ENCODE measurements at places on chromosomes 1 and 21.

DNA sequence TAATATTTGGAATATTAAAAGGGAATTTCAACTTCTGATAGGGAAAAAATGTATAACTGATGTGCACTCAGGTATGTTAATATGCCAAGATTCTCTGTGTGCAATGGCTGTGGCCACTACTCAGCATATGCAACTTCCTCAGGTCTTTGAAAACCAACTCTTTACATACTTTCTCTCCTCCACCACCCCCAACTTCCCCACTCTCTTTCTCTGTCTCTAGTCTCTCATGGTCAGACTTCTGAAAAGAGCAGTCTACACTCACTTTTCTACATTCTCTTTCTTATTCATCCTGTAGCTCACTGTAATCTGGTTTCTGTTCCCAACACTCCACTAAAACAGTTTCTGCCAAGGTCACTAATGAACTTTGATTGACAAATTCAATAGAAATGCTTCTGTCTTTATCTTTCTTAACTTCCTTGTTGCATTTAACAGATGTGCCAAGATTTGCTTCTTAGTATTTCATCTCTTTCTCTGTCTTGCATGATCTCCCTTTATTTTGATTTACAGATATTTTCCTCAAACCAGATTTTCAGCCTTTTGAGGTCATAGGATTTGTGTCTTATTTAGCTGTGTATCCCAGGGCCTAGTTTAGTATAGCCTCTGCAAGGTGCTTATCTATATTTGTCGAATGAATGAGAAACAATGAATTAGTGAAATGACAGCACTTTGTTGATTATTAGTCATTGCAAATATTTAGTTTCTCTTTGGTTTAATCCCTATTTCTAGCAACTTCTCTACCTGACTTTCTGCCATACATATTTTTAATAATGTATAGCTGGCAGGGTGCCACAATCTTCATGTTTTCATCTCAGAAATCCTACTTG is 168.9 kb downstream of the LMO4 start:
- DNase-seq = no peak

- DNase-seq = no peak
These were observed at the start of gene MTMR11 for GRCh38 chr1:149936170-149936991. Gene MTMR11 (minus strand): TSS chr1:149936879. CDS start chr1:149936647, 232 bp downstream.

GRCh38 chr21:20440338-20440737 is 557.9 kb upstream of the NCAM2 start:
- DNase-seq = no peak

DNA sequence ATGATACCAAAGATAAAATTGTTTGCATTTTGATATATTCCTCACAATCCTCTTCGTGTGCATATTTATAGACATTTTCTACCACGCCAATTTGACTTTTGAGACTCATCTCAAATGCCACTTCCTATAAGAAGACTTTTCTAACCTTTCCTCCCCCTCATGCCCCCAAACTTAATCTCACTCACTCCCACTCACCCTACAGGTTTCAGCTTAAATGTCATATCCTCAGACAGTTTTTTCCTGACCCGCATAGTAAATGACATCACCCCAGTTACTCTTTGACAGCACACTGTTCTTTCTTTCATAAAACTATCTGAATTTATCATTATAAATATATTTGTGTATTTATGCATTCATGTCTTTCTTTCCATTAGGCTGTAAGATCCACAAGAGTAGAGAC is 29.6 kb upstream of the RGS8 start:
- no peak for DNase-seq

- no peak for DNase-seq
These were observed 12.8 kb downstream of the RRP15 start for GRCh38 chr1:218297867-218298266.

DNA sequence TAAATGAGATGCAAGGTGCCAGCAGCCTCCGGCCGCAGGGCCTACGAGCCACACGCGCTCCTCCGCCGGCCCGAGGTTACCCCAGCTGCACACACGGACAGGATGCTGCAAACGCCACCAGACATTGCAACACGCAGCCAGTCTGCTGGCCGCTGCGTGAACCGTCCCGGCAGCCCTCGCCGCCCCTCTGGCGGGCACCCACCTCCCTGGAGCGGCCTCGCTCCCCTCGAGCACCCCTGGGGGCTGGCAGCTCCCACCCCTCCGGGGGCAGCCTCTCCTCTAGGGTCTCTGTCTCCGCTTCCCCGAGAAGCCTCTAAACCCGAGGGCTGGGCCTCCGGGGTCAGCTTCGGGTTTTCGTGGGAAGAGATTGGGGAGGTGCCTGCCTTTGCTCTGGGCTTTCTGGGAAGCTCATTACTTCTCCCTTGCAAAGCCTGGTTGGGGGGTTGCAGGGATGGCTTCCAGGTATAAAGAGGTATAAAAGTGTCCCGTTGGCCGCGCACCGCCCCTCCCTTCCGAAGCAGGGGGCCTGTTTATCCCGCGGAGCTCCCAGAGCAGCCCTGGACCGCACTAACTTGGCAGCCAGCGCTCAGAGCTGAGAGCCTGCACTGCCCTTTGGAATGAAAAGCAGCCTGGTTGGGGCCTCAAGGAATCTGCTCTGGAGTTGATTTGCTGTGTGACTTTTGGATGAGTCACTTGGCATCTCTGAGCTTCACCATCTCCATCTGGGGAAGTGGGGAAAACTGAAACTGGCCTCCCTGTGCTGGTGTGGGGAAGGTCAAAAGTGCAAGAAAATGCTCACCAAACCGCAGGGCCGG is 21.8 kb downstream of the DHRS3 start:
- DNase-seq = no peak

DNA sequence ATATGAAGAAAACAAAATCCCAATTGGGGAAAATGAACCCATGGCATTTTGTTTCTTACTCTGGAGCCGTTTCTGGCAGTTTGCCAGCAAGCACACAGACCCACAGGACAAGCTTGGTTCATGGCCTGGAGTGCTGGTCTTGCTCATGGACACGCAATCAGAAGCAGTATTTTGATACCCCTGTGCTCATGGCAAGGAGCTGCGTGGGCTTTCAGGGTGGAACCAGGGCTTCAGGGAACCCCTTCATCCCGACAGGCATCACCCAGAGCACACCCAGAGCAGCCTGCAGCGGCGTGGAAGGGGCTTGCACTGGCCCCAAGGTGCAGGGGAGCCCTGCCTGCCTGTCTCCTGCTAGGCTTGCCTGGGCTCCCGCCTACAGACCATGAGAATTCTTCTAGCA is 45.4 kb upstream of the PCBP3 start:
- no peak for DNase-seq

DNA sequence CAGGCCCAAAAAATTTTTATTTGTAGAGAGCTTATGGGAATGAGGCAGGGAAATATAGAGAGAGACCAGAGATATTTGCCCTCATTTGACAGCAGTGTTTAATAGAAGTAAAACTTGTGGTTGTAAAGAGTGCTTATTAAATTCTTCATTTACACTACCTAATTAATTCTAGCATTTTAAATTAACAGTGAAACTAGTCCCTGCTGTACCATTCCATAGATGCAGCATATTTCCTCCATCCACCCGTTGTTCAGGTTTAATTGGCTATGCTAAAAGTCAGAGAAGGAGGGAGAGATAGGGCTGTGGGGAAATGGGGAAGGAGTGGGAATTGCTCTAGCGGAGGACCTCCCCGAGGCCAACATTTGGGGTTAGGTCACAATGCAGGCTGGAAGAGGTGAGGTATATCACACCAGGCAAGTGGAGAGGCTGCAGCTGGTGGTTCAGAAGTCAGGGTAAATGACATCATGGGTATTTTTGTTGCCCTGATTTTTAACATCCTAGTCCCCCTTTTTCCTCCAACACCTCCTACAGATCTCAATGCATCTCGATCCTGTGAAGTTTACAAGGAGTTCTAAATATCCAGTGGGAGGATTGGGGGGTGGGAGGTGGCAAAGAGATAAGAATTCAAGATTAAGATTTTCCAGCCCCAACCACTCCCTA is 38.6 kb downstream of the ELAVL4 start:
- DNase-seq = no peak

- no peak for DNase-seq
These were observed 269.7 kb upstream of the CSF3R start for GRCh38 chr1:36752431-36752830.

DNA sequence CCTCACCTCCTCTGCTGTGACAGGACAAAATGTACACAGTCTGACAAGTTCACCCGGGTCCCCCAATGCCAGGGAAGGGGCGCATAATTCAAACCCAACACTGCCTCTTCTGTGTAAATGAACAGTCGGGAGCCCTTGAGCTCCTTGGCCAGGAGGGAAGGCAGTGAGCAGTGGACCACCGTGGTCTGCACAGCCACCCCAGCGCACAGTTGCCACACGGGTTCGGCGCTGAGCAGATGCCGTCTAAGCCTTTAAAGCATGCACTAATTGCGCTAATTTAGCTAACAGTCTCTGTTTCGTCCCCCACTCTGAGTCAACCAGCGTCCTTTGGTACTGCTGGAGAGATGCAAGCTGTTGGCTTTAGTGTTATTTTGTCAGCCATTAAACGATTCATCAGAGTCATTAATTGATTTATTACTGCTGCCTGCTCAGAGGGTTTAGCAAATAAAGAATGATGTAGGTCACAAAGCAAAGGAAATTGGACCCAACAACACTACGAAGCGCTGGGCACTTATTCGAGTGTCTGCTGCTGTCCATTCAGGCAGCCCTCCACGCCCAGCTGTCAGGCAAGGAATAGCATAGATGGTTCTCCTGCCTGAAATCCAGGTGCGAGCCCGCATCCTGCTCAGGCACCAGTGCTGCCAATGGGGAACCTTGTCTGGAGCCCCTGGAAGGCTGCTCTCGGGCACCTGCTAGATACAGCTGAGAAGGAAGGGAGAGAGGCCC is 91.5 kb downstream of the MRPL37 start:
- no peak for DNase-seq

- no peak for DNase-seq
These were observed 57.4 kb upstream of the MTF2 start for GRCh38 chr1:93021539-93022134.

DNA sequence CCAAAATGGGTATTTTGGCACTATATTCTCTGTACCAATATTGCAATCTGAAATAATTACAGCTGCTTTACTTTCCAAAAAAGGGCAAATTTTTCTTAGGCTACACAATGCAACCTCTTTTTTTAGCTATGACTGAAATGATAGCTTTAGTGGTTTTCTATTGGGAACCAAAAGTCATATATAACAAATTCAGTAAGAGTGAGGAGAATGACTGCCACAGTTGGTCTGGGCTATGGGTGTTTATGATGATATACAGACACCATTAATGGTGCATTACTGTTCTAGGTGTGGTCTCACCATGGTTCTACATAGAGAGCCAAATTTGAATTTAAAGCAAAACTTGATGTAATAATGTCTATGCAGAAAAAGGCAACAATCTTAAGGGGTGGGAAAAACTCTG is 72.3 kb upstream of the PTBP2 start:
- no peak for DNase-seq

DNA sequence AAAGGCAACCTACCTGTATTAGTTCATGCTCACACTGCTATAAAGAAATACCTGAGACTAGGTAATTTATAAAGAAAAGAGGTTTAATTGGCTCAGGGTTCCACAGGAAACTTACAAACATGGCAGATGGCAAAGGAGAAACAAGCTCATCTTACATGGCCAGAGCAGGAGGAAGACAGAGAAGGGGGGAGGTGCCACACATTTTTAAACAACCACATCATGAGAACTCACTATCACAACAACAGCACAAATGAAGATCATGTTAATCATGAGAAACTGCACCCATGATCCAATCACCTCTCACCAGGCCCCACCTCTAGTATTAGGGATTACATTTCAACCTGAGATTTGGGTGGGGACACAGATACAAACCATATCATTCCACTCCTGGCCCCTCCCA is 90.6 kb upstream of the KCTD3 start:
- DNase-seq = no peak

GRCh38 chr1:35656148-35656862 is 15.0 kb upstream of the PSMB2 start:
- DNase-seq = no peak

- DNase-seq = peak; percentile 23
These were observed 32.9 kb upstream of the DIPK1A start for GRCh38 chr1:92994105-92994712.

DNA sequence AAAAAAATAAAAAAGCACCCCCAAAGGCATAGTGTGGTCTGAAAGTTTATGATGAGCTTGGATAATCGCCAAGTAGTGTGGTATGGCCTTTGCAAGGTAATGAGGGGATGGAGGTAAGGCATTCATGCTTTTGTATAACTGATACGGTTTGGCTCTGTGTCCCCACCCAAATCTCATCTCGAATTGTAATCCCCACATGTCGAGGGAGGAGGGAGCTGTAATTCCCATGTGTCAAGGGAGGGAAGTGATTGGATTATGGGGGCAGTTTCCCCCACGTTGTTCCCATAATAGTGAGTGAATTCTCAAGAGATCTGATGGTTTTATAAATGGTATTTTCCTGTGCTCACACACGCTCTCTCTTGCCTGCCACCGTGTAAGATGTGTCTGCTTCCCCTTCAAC is 215.5 kb downstream of the NFIA start:
- DNase-seq = no peak

- DNase-seq = no peak
These were observed 111.5 kb downstream of the SEC16B start for GRCh38 chr1:177858332-177858821.

DNA sequence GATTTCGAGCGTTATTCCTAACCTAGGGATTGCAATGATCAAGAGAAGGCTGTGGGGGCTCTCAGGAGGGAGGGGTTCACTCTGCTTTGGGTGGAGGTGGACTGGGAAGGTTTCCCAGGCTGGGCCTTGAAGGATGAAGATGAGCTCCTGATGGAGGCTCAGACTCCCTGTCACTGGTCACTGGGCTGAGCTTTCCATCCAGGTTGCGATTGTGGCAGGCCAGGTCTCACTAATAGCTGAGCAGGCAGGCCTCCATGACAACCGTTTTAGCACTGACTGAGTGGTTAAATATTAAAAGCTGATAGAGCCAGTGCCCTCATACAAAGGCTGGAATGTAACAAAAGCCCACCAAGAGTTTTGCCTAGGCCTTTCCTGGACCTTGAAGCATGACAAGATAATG is 36.2 kb upstream of the EFCAB14 start:
- DNase-seq = no peak

- DNase-seq = no peak
These were observed 74.3 kb downstream of the SLC16A1 start for GRCh38 chr1:112881742-112882127.

GRCh38 chr1:9294405-9294773 is 1.7 kb downstream of the SPSB1 start:
- DNase-seq = no peak

DNA sequence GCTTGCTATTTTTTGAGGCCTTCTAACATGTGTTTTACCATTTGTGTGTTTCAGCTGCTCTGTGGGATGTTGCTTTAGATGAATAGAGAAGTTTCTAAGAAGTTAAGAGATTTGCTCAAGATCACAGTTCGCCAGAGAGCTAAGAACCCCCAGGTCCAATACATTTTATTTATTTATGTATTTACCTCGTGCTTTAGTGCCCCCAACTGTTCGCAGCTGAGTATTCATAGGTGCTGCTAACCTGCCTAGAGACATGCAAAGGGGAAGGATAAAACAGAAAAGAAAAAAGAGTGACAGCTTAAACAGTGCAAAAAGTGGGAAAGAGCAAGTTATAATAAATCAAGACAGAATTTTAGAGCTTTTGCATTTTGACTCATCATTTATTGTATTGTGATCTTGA is 31.1 kb downstream of the NFYC start:
- no peak for DNase-seq

Data from NK-92 treated with Interleukin-12 subunit alpha and Interleukin-12 subunit beta, amount 100 ng/mL, for 24 hours (cell line).